ENCODE measurements at places on chromosomes 6 and 20.

DNA sequence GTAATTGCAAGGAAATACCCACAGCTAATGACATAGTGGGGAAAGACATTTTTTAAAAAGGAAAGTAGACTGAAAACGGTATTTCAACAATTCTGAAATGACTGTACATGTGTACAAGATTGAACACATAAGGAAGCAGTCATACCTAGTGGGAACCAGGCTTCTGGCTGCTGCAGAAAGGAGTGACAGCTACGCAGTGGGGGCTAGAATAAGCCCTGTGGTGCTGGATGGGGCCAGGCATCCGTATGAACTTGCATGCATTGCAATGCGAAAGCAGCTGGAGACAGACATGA lies 54.9 kb upstream of the GPR31 start:
- no peak overlapping the region for H3K4me3 ChIP-seq
- no peak overlapping the region for H3K27ac ChIP-seq
- no peaks in the 10 kb centered on the region for H3K4me1 ChIP-seq
- no peak for DNase-seq
- H3K27me3 ChIP-seq: no peaks in the 10 kb centered on the region

DNA sequence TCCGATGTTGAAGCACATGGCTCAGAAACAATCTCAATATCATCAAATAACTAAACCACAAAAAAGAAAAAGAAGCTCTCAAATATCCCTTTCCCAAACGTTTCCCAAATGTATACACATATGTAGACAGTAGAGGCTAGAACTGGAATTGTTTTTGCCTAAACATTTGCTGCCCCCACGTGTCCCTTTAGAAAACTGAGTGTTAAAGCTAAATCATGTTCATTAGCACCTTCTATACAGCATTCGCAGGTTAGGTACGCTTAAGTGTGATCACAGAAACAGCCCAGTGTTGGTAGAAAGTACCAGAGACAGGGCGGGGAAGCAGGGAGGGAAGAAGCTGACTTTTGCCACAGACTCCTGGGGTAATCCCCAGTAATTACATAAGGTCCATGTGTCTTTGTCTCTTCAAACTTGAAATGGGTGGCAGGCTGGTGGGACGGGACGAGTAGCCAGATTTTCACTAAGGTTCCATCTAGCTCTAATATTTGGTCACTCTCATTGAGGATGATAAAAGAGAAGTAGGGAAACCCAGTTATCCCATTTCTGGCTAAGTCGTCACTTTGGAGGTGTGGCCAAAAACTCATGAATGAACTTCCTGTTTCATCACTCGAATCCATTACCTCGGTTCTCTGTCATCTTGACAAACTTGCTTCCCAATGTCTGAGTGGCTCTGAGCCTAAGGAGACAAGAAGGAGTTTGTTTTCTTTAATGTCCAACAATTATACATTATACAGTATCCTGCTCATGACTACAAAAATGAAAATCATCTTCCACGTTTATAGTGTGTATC lies 15.0 kb upstream of the TFAP2A start:
- H3K36me3 ChIP-seq: no peaks in the 10 kb centered on the region
- no peak for DNase-seq
- peaks cover 20% of the 10 kb centered on the region for H3K4me1 ChIP-seq
- H3K27me3 ChIP-seq: no peaks in the 10 kb centered on the region
- H3K4me3 ChIP-seq: no peak overlapping the region
- H3K27ac ChIP-seq: no peak overlapping the region

GRCh38 chr20:33757046-33757445 lies 25.2 kb downstream of the ZNF341 start:
- no peaks in the 10 kb centered on the region for H3K27me3 ChIP-seq
- no peak for DNase-seq
- no peaks in the 10 kb centered on the region for H3K4me1 ChIP-seq
- H3K36me3 ChIP-seq: no peaks in the 10 kb centered on the region
- no peak overlapping the region for H3K4me3 ChIP-seq

DNA sequence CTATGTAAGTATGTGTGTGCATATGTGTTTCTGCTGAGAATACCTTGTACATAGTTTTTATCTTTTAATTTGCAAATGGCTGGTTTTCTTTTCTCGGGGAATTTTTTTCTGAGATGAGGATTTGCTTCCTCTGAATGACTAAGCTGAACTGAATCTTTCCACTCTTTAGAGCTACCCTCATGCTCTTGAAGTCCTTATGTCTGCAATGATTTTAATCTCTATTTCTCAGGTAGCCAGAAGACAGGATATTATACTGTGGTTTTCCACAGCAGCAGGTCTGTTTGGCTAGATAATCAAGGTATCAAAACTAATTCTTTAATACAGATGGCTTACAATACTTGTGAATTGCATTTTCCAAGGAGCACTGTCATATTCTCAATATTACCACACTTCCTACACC lies 114.7 kb downstream of the PLCB1 start:
- DNase-seq: no peak
- H3K27ac ChIP-seq: no peak overlapping the region
- H3K27me3 ChIP-seq: no peaks in the 10 kb centered on the region
- H3K4me1 ChIP-seq: peaks cover 18% of the 10 kb centered on the region
- no peak overlapping the region for H3K4me3 ChIP-seq

DNA sequence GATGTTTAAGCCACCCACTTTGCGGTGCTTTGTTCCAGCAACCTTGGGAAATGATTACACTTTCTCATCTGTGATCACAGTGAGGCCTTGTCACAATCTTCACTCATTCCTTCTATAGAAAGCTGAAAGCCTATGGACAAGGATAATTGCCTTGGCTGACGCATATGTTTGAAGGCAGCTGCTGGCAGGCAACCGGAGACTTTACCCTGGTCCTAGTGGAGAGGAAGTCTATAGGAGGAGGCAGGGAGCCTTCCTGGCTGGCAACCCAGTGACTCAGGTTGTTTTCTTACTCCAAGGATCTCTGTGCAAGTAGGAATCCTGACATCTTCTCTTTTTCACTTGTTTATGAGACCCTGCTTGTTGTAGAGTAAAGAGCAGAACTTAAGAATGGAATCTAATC lies 34.1 kb upstream of the ESR1 start:
- DNase-seq: no peak
- no peak overlapping the region for H3K27ac ChIP-seq
- no peak overlapping the region for H3K4me3 ChIP-seq
- H3K36me3 ChIP-seq: no peaks in the 10 kb centered on the region
- no peaks in the 10 kb centered on the region for H3K4me1 ChIP-seq
